ENCODE measurements at places on chromosomes 2 and 18.

GRCh38 chr2:143139835-143140393 is 10.7 kb downstream of the ARHGAP15 start:
- DNase-seq: no peak

DNA sequence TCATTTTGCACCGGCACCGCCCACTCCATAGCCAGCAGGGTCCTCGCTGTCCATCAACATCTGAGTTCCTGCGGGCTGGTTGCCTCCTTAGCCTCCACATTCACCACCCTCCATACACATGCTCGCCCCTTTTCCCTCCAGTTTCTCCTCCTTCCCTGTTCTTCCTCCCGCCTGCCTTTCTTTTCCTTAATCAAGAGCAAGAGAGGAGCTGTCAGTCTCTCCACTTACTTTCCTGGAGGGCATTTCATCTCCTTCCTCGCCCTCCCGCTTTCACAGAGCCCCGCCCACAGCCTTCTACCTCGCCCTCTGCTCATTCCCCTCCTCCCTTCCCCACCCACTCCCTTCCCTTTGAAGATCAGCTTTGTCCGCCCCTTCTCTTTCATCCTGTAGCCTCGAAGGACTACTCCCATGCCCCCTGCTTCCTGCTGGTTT is 13.8 kb upstream of the ZBTB7C start:
- peak; percentile 43 for DNase-seq

DNA sequence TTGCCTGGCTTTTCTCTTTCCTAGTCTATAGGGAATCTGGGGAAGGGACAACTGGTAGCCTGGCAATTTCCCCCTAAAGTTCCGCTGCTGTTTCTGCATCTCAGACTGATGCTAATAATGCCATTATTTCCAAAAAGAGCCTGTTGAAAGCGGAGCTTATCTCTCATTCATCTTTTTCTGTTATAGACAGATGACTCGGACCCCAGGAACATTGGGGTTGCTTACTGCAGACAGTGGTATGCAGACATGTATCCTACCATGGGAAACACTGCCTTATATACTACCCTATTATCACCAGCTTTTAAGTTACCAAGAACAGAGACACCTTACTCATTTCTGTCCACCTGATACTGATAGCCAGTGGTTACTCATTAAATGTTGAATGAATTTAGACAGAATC is 15.3 kb downstream of the ETAA1 start:
- DNase-seq: no peak

DNA sequence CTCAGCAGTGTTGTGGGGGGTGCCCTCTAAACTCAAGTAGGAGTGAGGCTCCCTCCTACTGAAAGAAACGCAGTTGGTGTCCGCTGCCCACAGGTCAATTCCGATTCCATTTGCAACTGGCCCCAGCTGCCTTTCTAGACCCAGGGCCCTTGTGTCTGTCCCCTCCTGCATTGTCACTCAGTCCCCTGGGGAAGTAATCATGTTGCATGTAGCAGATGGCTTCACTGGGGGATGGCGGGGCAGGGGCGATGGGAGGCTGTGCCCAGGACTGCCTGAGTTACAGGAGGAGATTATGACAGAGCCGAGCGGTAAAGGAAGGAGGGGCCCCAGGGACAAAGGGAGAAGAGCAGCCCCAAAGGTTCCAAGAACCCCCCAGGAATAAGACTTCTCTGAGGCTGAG is 62.5 kb upstream of the SH3RF3 start:
- no peak for DNase-seq

Data from iPS-NIHi11 (cell line).